ENCODE measurements at places on chromosomes 16 and 17. TPM values are rescaled to one million over a fixed set of nuclear protein-coding genes. Genes with fewer than 3 reads are reported as not detected.

GRCh38 chr17:52410781-52411180 lies 252.3 kb upstream of the CA10 start:
- no peak for DNase-seq

DNA sequence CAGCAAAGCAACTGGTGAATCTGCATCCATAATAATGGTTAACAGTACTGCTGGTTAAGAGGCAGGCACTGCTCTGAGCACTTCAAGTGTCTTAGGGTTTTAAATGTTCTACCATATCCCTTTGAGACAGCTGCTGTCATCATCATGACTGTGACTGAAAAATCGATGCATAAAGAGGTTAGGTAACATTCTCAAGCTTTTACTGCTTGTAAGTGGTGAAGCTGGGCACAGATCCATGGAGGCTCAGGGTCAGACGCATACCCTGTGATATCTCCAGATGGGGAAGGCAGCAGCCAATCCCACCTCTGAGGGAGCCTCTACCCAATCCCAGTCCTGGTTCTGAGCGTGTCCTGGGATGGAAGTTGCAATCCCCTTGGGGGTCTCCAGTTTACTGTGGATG lies 57.6 kb upstream of the SOX9 start:
- no peak for DNase-seq

- DNase-seq: no peak
These were observed 15.9 kb upstream of the ZNF629 start for GRCh38 chr16:30802936-30803335.

Gene ARHGAP27
- total RNA-seq: 25.5 TPM

Gene B3GNT9
- 59.6 TPM for total RNA-seq

DNA sequence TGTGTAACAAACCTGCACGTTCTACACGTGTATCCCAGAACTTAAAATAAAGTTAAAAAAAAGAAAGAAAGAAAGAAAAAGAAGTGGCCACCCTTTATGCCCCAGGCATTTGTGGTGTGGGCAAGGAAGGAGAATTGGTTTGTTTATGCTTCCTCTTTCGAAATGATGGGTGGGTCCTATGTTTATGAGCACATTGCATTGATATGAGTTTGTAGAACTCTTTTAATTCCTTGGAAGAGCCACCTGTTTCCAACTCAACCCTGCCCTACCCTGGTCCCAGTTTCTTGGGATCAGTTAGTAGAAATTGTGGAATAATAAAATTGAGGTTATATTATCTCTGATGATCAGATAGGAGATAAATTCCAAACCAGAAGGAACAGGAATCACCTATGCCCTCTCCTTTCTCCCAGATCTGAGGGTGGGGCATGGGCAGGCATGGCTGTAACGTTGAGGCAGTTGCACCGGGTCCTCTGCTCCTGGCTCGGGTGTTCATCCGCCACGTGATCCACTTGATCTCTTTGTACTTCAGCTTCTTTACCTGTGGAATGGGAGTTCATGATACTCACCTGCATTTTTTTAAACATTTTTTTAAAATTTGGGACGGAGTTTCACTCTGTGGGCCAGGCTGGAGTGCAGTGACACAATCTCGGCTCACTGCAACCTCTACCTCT lies 15.9 kb downstream of the CHAD start:
- no peak for DNase-seq
